Uterine smooth muscle cell (primary cell): ENCODE measurements at places on chromosomes 1 and 21. TPM values are rescaled to one million over a fixed set of nuclear protein-coding genes. Genes with fewer than 3 reads are reported as not detected.

The HPDL gene
- total RNA-seq = 0.62 and 3.0 TPM in 2 replicates

The POU3F1 gene
- not detected in 2 replicates for total RNA-seq

The ERICH3 gene
- not detected in 2 replicates for total RNA-seq

The LYSMD1 gene
- total RNA-seq = 5.6 and 6.7 TPM in 2 replicates

The CLCN6 gene
- 22.5 and 28.4 TPM in 2 replicates for total RNA-seq

The SAMD13 gene
- 0.25 and 0.77 TPM in 2 replicates for total RNA-seq

The REN gene
- 0.62 and 0.77 TPM in 2 replicates for total RNA-seq

The GBP6 gene
- total RNA-seq = 0.11 TPM in 1 of 2 replicates, not detected in the other

The MATN1 gene
- total RNA-seq = not detected in 2 replicates

The LCE1E gene
- not detected in 2 replicates for total RNA-seq

The GRIK3 gene
- total RNA-seq = not detected in 2 replicates

The CCDC30 gene
- total RNA-seq = 0.55 and 3.4 TPM in 2 replicates

The DIRAS3 gene
- total RNA-seq = 2.0 and 3.0 TPM in 2 replicates

The STMN1 gene
- total RNA-seq = 72.4 and 192 TPM in 2 replicates

The MAN1C1 gene
- total RNA-seq = 2.4 and 12.2 TPM in 2 replicates

The DIO1 gene
- not detected in 2 replicates for total RNA-seq

The CAMK1G gene
- total RNA-seq = 8.4 and 14.6 TPM in 2 replicates

The PRPF38B gene
- total RNA-seq = 11.7 and 16.0 TPM in 2 replicates

The OR2T33 gene
- not detected in 2 replicates for total RNA-seq

The KIF14 gene
- 8.5 and 32.2 TPM in 2 replicates for total RNA-seq

The PRMT2 gene
- 130 and 175 TPM in 2 replicates for total RNA-seq

The CD101 gene
- under 0.01 TPM in 2 replicates for total RNA-seq

The TMPRSS15 gene
- not detected in 2 replicates for total RNA-seq

The NHLH1 gene
- total RNA-seq = not detected in 2 replicates

The OLFML3 gene
- 187 and 300 TPM in 2 replicates for total RNA-seq

The FMO2 gene
- under 0.01 TPM in 1 of 2 replicates, not detected in the other for total RNA-seq

The SPRR3 gene
- total RNA-seq = not detected in 2 replicates

The UBASH3A gene
- not detected in 2 replicates for total RNA-seq

The SLAMF7 gene
- total RNA-seq = under 0.01 TPM in 1 of 2 replicates, not detected in the other

The S100B gene
- total RNA-seq = not detected in 2 replicates

The TSPEAR gene
- not detected in 2 replicates for total RNA-seq

The AKNAD1 gene
- total RNA-seq = not detected in 2 replicates

The CFAP74 gene
- not detected in 2 replicates for total RNA-seq

The EIF4G3 gene
- 40.0 and 56.6 TPM in 2 replicates for total RNA-seq

The PTPN7 gene
- under 0.01 TPM in 1 of 2 replicates, not detected in the other for total RNA-seq

The SPRR1A gene
- not detected in 2 replicates for total RNA-seq

The GPR153 gene
- total RNA-seq = 3.0 and 7.9 TPM in 2 replicates

The BARHL2 gene
- total RNA-seq = not detected in 2 replicates

The BRINP2 gene
- total RNA-seq = 0.12 and 0.22 TPM in 2 replicates

The ADAM30 gene
- not detected in 2 replicates for total RNA-seq

The AMY1B gene
- not detected in 2 replicates for total RNA-seq

The TMOD4 gene
- 0.22 TPM in 1 of 2 replicates, not detected in the other for total RNA-seq

The C8B gene
- not detected in 2 replicates for total RNA-seq

The RGL1 gene
- total RNA-seq = 18.0 and 19.5 TPM in 2 replicates

The SLFNL1 gene
- total RNA-seq = 0.44 and 0.87 TPM in 2 replicates

The CFAP298 gene
- total RNA-seq = 29.5 and 33.6 TPM in 2 replicates

The OLFML2B gene
- 4.9 and 7.0 TPM in 2 replicates for total RNA-seq

The SYNC gene
- 44.3 and 74.7 TPM in 2 replicates for total RNA-seq

The KLHDC8A gene
- total RNA-seq = not detected in 2 replicates

The TFF3 gene
- not detected in 2 replicates for total RNA-seq

The ADORA3 gene
- total RNA-seq = not detected in 2 replicates

The TSPAN2 gene
- total RNA-seq = 0.55 and 1.7 TPM in 2 replicates

The PTCH2 gene
- 0.12 and 0.22 TPM in 2 replicates for total RNA-seq

The LCE1C gene
- not detected in 2 replicates for total RNA-seq

The BCAR3 gene
- total RNA-seq = 48.7 and 53.7 TPM in 2 replicates

The KCNJ6 gene
- total RNA-seq = not detected in 2 replicates

The AMPD1 gene
- not detected in 2 replicates for total RNA-seq

The SPRR2E gene
- not detected in 2 replicates for total RNA-seq

The CYB5RL gene
- 6.6 and 7.2 TPM in 2 replicates for total RNA-seq

The TCHH gene
- under 0.01 TPM in 1 of 2 replicates, not detected in the other for total RNA-seq
